ENCODE measurements at places on chromosomes 2 and 18. TPM values are rescaled to one million over a fixed set of nuclear protein-coding genes. Genes with fewer than 3 reads are reported as not detected.

The TMEM169 gene
- total RNA-seq, result 2.3 TPM

The REG3A gene
- not detected for total RNA-seq

DNA sequence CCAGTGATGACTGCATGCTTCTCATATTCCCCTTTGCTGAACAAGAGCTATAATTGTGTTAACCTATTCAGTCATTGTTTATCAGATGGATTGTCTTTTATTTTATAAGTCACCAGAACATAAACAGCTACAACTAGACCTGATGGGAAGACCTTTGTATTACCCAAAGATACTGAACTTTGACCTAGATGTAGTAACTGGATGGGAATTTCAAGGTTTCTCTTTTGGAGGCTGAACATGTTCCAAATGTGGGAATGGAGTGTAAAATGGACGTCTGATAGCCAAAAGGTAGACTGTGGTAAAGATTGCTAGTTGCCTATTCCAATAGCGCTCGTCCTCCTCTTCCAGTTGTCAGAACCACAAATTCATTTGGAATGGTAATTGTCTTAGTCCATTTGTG, 56.4 kb upstream of the ST3GAL5 start:
- no peak for DNase-seq

The PRADC1 gene
- total RNA-seq, result 5.5 TPM

- DNase-seq, result peak; percentile 19
Observed at GRCh38 chr2:231900486-231900942, 25.7 kb downstream of the NPPC start.

The POTEF gene
- total RNA-seq, result not detected

- no peak for DNase-seq
Observed at GRCh38 chr2:54430649-54431048, 25.5 kb upstream of the SPTBN1 start.
